Stimulated activated CD8-positive, alpha-beta memory T cell treated with anti-CD3 and anti-CD28 coated beads, Interleukin-4, amount 100 ng/mL, for 1 hour (primary cell): ENCODE measurements at places on chromosomes 3 and 15.

DNA sequence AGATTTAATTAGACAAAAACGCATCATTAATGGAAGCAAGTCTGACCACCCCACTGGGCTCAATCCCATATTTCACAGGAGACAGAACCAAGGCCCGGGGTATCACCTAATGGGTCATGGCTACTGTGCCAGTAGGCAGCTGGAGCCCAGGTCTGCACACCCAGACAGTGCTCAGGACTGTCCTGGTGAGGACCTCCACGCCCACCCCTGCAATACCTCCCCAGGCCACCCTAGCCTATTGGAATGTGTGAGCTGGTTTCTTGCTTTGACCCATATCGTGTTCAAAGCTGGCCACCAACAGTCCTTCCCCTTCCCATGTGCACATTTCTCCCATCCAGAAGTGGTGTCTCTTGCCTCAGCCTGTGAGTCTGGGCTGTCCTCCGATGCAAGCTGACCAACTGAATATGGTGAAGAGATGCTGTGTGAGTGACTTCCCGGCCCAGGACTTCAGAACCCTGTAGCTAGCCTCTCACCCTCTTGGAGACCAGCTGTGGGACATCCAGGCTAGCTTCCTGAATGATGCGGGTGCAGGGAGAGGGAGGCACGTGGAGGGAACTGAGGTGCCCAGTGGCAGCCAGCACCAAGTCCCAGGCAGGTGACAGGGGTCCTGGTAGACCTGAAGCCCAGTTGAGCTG, 19.1 kb downstream of the SLC6A20 start:
- DNase-seq: no peak

DNA sequence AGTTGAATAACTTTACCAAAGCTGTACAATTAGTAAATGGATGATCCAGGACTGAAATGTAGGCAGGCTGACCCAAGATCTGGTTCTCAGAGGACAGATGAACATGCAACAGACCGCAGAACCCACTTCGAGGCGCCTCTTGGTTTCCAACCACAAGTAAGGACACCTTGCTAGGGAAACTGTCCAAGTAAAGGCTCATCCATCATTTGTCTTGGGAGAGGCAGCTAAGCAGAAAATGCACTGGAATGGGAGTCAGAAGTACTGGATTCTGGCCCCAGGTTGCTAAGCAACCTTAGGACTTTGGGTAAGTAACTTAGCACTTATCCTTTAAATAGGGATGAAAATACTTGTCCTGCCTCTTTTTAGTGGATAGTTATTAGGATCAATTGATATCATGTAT, 366.3 kb upstream of the LRRC3B start:
- DNase-seq: no peak

GRCh38 chr3:54940971-54941370, 13.1 kb upstream of the LRTM1 start:
- no peak for DNase-seq

DNA sequence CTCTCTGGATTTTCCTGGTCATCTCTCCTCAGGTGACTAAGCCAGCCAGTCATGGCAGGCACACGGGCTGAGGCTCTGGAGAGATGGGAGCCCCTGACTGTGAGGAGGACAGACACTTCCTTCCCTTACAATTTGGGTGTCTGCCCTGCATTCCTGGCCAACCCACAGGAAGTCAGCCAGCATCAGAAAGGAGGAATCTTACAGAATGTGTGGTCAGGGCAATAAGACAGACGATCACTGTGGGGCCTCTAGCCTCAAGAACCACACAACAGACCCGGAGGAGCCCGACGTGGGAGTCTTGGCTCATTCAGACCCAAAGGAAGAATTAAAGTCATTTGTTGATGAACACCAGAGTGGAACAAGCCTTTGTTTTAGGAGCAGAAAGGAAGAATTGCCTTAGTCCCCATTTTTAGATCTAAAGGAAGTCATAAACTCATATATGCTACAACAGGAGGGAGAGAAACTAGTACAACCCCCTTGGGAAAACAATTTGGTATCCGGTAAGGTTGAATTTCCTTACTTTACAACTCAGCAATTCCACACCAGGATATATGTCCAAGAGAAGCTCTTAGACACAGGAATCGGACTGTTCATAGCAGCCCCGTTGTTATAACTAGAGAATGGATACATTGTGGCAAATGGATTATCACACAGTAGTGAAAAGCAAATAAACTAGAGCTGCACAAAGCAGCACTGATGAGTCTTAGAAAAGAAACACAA, 62.2 kb downstream of the ABTB1 start:
- no peak for DNase-seq

GRCh38 chr15:74785194-74786032, 3.5 kb downstream of the CSK start:
- DNase-seq: no peak

GRCh38 chr15:39455471-39455991, 125.3 kb upstream of the THBS1 start:
- DNase-seq: no peak

- no peak for DNase-seq
These were observed 223.7 kb downstream of the PDZRN3 start for GRCh38 chr3:73401059-73401458.
